ENCODE measurements at places on chromosomes 3 and 15.

- DNase-seq, result no peak
Observed at GRCh38 chr15:79455361-79455760, 23.2 kb downstream of the MINAR1 start.

- peak; percentile 69 for DNase-seq
Observed at GRCh38 chr3:4656059-4656458, 162.9 kb downstream of the ITPR1 start.

GRCh38 chr3:177377166-177377565 lies 179.9 kb upstream of the TBL1XR1 start:
- DNase-seq, result no peak

GRCh38 chr15:85094685-85095084 lies 113.0 kb downstream of the PDE8A start:
- peak; percentile 29 for DNase-seq

Measured in AG10803 (cell line).